A549 treated with ZK216348 at 1 μM for 4 hours (cell line): ENCODE measurements at places on chromosomes 6 and 20. TPM values are rescaled to one million over a fixed set of nuclear protein-coding genes. Genes with fewer than 3 reads are reported as not detected.

DZANK1 gene
- 2.6 to 3.2 TPM (median 2.8 TPM) in 5 replicates for total RNA-seq

TCP11 gene
- not detected in 5 replicates for total RNA-seq

HRH3 gene
- total RNA-seq, result not detected in 5 replicates

COL20A1 gene
- 0.47 to 1.3 TPM (median 0.83 TPM) in 5 replicates for total RNA-seq
